ENCODE measurements at places on chromosomes 1 and 21. TPM values are rescaled to one million over a fixed set of nuclear protein-coding genes. Genes with fewer than 3 reads are reported as not detected.

Gene BNIPL
- 0.11 TPM for total RNA-seq

Gene RBM11
- not detected for total RNA-seq

Gene PRRX1
- total RNA-seq = not detected

Gene S100A10
- 1,892 TPM for total RNA-seq

Gene CPLANE2
- 2.8 TPM for total RNA-seq

Gene F11R
- total RNA-seq = 59.7 TPM

Gene JAM2
- not detected for total RNA-seq

Gene GJA4
- total RNA-seq = not detected

Gene DNASE2B
- total RNA-seq = not detected

Gene RPS8
- 1,677 TPM for total RNA-seq

Gene PROK1
- not detected for total RNA-seq

Gene CD1E
- not detected for total RNA-seq

Gene UTS2
- not detected for total RNA-seq

Gene SCP2
- total RNA-seq = 49.4 TPM

Gene CASQ1
- total RNA-seq = not detected

Gene GIPC2
- not detected for total RNA-seq

Gene PPIH
- 62.7 TPM for total RNA-seq

Gene TRIM58
- not detected for total RNA-seq

Gene TSPAN2
- 0.95 TPM for total RNA-seq

Gene ATP5PB
- total RNA-seq = 231 TPM

Gene NBPF8
- 3.9 TPM for total RNA-seq

Gene VHLL
- not detected for total RNA-seq

Gene PGLYRP3
- not detected for total RNA-seq

Gene IL22RA1
- 5.0 TPM for total RNA-seq

Gene PDIK1L
- total RNA-seq = 0.73 TPM

Gene VSIG8
- 0.07 TPM for total RNA-seq

Measured in A549 treated with RU486 at 1 μM for 4 hours (cell line).